ENCODE measurements at places on chromosomes 5 and 9.

DNA sequence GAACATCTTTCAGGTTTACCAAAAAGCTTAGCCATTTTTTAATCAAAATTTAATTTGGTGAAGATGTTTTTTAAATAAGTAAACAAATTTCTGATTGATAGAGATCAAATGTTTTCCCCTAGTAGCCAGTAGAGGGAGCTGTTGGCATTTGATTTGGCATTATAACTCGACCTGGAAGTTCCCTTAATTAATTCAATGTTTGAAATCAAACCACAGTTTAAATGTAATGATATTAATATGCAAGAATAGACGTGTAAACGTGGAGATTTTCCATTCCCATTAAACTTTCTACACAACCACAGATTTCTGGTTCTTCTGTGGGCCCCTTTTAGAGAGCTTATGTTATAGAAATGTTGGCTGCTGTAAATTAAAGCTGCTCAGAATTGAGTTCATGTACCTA, 148.1 kb upstream of the MPDZ start:
- no peak for DNase-seq

DNA sequence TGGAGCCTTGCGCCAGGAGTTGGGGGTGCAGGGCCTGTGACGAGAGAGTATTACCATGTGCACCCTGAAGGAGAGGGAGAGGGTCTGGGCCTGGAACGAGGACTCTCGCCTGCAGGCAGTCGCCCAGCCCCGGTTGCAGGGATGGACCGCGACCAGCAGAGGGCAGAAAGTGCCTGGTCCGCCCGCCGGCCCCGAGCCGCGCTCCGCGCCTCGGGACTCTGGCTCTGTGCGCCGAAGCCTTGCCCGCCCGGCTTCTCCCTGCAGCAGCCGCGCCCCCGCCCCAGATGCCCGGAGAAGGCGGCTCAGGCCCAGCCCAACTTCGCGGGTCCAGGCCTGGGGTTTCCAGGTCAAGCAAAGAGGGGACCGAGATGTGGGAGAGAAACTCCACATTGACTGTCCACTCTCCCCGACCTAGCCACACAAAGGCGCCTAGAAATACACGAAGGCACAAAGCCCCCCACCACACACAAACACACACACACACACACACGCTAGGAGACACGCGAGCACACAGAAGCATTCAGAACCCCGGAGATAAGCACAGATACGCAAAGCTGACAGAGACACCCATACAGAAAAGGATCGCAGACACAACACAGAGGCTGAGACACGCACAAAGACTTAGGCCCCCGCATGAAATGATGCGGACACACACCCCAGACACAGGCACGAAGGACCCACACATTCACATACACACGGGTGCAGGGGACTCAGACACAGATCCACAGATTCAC, 2.0 kb upstream of the LMX1B start:
- no peak for DNase-seq

- DNase-seq: no peak
Measured at GRCh38 chr5:636951-637350, 24.8 kb downstream of the CEP72 start.

DNA sequence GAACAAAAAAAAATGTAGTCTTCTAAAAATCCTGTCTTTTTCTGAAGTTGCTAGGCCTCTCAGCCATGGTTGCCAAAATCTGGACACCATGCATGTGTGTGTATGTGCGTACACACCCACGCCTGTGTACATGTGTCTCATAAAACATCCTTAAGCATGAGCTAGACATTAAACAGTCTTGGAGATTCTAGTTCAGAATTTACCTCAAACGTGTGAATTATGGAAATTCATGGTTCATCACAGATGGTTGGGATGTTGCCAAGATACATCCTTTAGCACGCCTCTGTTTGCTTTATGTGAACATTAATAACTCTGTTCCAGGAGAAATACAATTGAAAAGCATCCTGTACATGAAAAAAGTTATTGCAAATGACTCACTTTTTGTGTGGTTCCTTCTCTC, 53.0 kb downstream of the F2RL2 start:
- no peak for DNase-seq

- no peak for DNase-seq
Measured at GRCh38 chr9:109440117-109440515, 58.0 kb downstream of the PTPN3 start.

GRCh38 chr5:156239800-156240199, 87.2 kb upstream of the SGCD start:
- DNase-seq: no peak

DNA sequence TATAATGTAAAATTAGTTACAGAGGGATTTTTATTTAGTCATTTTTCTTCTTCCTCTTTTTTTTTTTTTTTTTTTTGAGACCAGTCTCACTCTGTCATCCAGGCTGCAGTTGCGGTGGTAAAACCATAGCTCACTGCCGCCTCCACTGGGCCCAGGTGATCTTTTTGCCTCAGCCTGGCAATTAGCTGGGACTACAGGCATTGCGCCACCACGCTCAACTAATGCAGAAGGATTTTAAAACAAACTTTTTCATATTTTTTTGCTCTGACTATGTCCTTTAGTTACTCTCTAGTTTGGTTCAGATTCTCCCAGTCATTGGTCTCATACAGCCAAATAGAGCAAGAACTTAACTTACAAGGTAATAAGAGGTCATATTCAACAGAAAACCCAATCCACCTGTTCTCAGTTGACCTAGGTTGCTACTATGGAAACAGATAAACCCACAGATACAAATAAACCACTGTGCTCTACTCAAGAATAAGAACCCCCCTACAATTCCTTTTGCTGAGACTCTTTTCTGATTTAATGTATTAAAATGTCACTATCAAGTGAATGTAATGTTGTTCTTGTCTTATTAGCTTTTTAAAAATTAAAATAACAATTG, 50.1 kb upstream of the TTC39B start:
- no peak for DNase-seq

DNA sequence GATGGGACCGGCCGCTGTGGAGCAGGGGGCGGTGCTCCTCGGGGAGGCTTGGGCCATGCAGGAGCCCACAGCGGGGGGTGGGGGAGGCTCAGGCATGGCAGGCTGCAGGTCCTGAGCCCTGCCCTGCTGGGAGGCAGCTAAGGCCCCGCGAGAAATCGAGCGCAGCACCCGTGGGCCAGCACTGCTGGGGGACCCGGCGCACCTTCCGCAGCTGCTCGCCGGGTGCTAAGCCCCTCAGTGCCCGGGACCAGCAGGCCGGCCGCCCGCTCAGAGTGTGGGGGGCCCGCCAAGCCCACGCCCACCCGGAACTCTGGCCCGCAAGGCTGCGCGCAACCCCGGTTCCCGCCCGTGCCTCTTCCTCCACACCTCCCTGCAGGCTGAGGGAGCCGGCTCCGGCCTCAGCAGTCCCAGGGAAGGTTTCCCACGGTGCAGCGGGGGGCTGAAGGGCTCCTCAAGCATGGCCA, 131.5 kb downstream of the SNX18 start:
- DNase-seq: no peak

- DNase-seq: no peak
Measured at GRCh38 chr9:96779089-96779488, 1.2 kb upstream of the ZNF510 start.

GRCh38 chr9:17894501-17895160, 315.8 kb downstream of the SH3GL2 start:
- DNase-seq: no peak

GRCh38 chr5:139561655-139562451, 714 bp downstream of the UBE2D2 start:
- peak; percentile 76 for DNase-seq

- no peak for DNase-seq
Measured at GRCh38 chr5:2524620-2525019, 226.9 kb downstream of the IRX2 start.

DNA sequence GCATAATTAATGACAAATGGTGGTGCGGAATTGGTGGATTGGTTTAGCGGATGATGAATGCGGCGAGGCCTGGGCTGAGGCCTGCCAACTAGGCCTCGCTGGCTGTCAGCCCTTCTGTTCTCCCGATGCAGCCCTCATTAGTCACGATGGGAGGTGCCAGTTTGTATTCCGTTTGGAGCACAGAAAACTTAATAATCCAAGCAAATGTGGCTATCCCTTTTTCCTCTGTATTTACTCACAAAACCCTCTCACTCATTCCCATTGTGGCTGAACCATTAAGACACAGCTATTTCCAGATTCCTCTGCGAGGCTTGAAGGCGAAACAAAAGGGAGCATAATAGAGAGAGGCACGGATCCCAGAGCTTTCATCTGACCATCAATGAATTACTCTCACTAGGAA, 114.3 kb downstream of the MVB12B start:
- DNase-seq: peak; percentile 7

GRCh38 chr5:16852251-16853005, 83.7 kb downstream of the MYO10 start:
- no peak for DNase-seq

GRCh38 chr9:98010445-98010844, 27.3 kb downstream of the ANP32B start:
- DNase-seq: no peak

DNA sequence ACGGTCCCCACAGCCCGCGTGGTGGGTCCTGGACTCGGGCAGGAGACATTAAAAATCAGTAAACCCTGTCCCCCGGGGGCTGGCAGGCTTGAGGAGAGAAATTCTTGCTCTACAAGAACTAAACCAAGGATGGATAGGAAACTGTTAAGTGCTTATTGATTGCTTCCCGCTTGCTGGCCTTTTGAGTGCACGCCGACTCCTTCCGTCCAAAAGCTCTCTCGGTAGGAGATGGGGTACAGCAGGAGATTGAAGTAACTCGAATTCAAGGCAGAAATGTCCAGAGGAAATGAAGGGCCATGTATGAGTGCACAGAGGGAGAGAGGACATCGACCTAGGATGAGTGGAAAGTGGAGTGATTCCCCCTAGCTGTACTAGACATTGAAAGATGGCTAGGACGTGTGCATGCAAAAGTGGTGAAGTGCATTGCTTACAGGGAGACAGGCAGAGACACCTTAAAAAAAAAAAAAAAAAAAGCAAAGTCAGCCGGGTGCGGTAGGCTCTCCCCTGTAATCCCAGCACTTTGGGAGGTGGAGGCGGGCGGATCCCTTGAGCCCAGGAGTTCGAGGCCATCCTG, 923 bp downstream of the RECK start:
- DNase-seq: no peak

DNA sequence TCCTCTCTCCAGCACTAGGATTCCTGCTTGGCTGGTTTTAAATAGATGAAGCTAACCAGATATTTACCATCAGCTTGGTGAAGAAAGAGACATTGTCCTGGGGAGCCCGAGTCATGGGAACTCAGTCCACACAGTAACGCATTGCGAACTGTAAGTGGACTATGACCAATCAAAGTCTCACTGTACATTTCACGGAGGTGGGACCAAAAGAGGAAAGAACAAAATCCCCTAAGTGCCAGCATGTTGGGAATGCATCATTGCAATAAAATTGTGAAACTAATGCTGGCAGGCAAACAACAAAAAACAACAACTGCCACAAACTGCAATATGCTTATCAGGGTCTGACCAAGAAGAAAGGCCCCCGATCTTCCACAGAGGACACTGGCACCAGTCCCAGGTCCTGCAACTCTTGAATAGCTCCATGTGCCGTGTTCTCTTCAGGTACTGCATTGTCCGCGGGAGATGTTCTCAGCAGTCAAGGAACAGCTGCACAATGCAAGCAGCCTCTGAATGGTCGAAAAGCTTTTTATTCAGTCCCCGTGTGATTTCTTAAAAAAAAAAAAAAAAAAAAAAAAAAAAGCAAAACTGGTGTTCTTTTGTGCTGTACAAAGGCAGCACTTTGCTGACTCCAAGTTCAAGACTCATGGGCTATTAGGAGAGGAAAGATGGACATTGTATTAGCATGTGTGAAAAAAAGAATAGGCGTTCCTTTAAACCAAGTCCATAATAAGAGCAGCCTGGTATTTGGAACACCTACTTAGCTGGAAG, 38.1 kb downstream of the SEMA6A start:
- no peak for DNase-seq

DNA sequence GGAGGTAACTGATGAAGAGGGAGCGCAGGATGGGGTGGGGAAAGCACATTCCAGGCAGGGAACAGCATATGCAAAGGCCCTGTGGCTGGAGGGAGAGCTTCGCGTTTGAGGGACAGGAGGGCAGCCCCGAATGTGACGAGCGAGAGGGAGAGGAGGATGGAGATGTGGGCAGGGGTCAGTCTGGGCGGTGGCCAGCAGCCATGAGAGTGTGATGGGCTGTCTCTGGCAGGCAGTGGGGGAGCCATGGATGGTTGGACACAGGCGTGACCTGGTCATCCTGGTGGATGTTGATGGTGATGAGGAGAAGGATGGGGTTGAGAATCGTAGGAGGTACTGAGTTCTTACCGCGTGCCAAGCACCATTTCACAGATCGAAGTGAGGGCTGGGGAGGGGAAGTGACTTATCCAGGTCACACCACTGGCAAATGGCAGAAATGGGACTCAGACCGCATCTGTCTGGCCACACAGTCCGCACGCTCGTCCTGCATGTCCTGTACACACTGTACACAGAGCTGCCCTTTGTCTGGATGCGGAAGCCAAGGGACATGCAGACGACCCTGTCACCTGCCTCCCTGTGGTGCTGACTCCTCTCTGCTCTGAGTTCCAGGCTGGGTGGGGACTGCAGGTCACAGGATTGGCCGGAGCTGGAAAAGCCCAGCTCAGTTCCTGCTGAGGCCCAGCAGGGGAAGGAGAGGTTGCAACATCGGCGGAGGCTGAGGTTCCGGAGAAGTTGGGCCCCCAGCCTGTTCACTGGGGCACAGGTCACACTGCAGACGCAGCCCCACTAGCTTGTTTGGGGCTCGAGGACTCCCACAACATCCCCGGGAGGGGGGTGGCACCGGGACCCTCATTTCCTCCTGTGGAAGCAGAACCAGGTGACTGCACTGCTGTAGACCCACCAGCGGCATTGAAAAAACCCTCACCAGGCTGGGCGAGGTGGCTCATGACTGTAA, 165.6 kb upstream of the IER5L start:
- peak; percentile 80 for DNase-seq
